ENCODE measurements at places on chromosomes 6 and 20. TPM values are rescaled to one million over a fixed set of nuclear protein-coding genes. Genes with fewer than 3 reads are reported as not detected.

DNA sequence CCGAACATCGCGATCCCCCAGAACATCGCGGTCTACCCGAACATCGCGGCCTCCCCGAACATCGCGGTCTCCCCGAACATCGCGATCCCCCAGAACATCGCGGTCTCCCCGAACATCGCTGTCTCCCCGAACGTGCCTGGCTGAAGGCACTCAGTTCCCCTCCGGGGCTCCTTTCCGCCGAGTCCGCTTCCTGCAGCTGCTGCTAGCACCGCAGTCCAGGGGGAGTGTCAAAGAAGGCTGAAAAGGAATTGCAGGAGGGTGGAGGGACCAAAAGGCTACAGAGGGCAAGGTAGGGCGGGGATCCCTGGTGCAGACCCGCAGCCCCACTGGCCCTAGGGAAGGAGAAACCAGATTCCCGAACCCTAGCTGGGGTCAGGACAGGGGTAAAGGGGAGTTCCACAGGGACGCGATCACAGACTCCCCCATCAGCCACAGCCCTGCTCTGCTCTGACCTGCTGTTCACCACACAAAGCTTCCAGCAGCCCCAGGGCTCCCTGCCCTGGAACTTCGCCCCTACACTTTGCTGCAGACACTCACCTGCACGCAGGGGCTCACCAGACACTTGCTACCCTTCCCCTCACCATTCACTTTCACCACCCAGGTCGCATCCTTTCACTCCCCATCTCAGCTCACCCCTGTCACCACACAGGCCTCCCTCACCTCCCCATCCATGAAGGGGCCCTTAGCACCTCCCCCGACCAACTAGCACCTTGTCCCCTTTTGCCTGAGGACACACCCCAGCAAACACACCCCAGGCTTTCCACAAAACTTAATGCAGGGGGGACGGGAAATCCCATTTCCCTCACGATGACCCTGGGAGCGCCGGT lies 1.7 kb downstream of the ULBP1 start:
- DNase-seq: no peak

FLRT3 gene
- 0.04 TPM for polyA plus RNA-seq

DNA sequence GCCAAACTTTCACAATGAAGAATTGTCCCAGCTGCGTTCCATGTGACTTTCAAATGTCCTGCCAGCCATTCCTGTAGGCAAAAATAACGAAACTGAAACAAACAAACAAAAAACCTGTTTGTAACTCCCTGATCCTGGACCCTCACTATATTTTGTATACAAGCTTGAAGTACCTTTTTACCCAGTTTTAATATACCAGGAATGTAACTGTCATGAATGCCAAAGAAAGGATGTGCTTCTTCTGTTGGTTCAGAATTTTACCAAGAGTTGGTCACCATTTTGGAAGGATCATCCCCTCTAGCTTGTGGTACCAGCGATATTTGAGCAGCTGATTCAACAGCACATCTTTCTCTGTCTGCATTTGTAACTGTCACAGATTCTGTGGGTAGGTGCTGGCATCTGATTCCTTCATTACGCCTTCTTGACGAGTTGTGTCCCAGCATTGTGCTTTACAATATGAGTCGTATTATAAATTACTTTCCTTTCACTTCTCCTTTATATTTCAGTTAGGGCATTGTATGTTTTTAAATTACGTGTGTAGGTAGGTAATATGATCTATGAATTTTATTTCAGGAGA lies 93.9 kb downstream of the DLGAP4 start:
- DNase-seq: no peak

- no peak for DNase-seq
Measured at GRCh38 chr20:44610313-44610962, 28.1 kb downstream of the PKIG start.

- no peak for DNase-seq
Measured at GRCh38 chr6:38133932-38134703, 314.6 kb downstream of the ZFAND3 start.

EEF1A1 gene
- polyA plus RNA-seq: 3,224 TPM

- no peak for DNase-seq
Measured at GRCh38 chr6:164121527-164121926, 707.0 kb downstream of the QKI start.

- DNase-seq: no peak
Measured at GRCh38 chr20:61453219-61453618, 201.2 kb downstream of the CDH4 start.

HLA-DPB1 gene
- polyA plus RNA-seq: 48.2 TPM

DNA sequence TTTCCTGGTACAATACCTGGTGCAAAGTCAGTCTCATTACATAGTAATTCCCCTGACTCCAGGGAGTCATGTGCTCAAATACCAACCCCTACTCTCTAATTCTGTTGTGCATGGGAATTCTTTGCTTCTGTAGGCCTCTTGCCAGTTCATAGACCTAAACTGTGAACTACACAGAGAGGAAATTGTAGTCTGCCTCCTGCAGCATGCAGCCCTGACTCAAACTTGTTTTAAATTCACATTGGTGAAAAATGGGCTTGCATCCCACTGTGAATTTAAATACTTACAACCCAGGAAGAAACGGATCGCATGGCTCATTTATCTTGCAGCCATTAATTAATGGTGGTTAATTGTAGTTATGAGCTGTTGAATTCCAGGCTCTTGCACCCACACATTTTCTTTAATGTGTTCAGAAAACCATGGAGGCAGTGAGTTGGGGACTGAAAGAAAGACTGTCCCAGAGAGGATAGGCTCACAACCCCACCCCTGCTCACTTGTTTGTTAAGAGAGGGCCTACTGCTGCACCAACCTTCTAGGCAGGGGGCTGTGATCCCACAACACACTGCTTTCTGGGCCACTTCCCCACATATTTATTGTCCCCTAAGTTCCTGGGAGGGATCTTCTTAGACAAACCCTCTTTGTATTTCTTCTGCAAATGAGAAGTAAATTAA lies 579.1 kb downstream of the DHX35 start:
- no peak for DNase-seq

GRCh38 chr20:32237419-32237818 lies 29.7 kb downstream of the POFUT1 start:
- no peak for DNase-seq

DNA sequence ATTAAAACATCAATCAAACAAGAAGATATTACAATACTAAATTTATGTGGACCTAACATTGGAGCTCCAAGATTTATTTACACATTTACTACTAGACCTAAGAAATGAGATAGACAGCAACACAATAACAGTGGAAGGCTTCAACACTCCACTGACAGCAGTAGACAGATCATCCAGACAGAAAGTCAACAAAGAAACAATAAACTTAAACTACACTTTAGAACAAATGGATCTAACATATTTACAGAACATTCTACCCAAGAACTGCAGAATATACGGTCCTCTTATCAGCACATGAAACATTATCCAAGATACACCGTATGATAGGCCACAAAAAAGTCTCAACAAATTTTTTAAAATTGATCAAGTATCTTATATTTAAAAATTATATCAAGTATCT lies 27.0 kb downstream of the SLC17A1 start:
- no peak for DNase-seq

DNA sequence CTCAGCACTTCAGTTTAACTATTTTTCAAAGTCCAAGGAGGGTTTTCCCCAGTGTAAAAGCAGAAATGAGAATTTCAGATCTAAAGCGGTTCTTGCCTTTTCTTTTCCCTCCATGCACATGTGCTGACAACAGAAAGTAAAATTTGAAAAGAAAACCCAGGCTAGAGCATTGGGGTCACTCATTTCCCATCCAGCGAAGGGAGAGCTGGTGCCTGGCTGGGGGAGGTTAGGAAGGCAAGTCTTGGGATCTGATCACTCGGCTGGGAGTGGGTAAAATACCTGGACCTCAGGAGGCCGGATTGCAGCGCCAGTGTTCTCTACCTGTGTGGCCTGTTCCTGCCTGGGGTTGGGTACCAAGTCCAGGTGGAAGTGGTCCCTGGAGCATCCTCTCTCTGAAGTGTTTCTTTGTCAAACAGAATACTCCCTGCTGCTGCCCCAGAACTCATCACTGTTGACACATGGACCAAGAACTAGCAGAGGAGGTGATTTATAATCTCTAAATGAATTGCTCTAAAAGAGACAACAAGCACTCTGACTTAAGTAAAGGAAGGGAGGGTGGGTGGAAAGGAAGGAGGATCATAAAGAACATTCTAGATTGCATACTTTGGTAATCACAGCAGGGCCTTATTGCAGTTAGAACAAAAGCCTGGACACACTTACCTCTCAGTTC lies 136.0 kb downstream of the MTHFD1L start:
- DNase-seq: no peak

- DNase-seq: no peak
Measured at GRCh38 chr6:30151580-30151979, 9.4 kb downstream of the TRIM10 start.

SNPH gene
- 4.8 TPM for polyA plus RNA-seq

DNA sequence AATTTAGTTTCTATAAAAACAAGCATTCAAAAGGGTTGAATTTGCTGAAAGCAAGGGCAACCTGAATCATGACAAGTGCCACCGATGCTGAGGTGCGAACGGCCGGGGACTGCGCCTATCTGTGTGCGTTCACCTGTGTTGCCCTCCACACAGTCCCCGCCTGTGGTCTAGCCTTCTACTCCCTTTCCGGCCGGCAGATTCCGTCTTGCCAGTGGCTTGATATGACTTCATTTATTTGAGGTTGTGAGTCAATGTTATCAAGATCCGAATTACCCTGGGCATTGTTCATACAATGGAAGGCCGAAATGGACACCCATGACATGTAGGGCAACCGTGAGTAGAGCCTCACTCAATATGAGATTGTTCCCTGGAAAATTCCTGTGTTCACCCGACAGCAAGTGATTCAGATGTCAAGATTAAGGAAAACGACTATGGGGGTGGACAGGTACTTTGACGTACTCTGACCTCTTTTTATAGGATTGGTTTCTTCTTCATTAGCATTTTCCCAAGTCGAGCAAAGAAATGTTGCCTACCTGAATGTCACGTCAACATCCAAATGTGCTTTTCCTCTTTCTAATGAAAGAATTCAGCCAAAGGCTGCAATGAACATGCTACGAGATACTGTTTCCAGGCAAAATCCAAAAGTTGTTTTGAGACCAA lies 41.1 kb upstream of the NEDD9 start:
- DNase-seq: no peak

SRC gene
- 4.7 TPM for polyA plus RNA-seq

JAG1 gene
- polyA plus RNA-seq: 17.9 TPM

ZNF311 gene
- 0.25 TPM for polyA plus RNA-seq

GRCh38 chr6:15675536-15676220 lies 12.8 kb upstream of the DTNBP1 start:
- DNase-seq: no peak

DNA sequence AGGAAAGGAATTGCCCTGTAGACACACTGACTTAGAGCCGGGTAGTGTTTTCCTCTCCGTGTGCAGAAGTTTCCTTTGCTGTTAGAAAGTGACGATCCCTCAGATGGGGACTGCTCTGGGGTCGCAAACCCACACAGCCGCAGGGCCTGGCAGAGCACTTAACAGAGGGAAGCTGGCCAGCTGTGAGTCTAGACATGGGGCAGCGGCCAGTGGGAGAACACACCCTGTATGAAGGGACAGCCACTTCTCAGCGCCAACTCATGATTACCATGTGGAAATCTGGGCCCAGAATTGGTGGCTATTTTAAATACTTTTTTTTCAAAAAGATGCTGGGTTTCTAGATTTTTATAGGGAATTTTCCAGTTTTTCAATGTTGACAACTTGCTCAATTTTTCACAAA lies 39.4 kb downstream of the SLC9A8 start:
- peak; percentile 20 for DNase-seq

SIM1 gene
- not detected for polyA plus RNA-seq

GRCh38 chr6:53172468-53172803 lies 23.8 kb upstream of the GCM1 start:
- no peak for DNase-seq

SLC13A3 gene
- 0.29 TPM for polyA plus RNA-seq

CAPN11 gene
- polyA plus RNA-seq: 0.32 TPM

- no peak for DNase-seq
Measured at GRCh38 chr6:2221726-2222274, 23.6 kb downstream of the GMDS start.

HEY2 gene
- 28.6 TPM for polyA plus RNA-seq

DNA sequence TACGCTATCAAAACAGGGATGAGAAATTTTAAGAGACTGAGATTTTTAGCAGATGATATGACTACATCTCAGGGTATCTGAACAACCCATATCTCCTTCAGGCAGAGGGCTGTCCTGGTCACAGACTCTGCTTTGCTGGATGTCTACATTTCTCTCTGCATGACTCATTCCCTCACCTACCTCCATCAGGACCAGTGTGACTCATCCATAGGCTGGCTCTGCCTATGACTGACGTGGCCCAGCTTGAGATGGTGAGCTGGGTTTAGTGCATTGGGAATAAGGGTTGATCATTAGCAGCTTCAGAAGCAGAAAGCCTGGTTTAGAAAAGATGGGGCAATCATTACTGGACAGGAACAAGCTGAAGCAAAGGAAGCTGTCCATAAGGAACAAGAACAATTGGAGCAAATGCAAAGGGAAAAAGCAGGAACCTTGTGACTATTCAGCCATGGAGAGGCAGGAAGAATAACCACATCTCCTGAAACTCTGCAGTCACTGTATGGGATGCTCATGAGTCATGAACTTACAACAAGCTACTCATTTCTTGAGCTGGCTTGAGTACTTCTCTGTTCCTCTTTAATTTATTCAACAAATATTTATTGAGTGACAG lies 86.4 kb upstream of the CBLN4 start:
- no peak for DNase-seq

DNA sequence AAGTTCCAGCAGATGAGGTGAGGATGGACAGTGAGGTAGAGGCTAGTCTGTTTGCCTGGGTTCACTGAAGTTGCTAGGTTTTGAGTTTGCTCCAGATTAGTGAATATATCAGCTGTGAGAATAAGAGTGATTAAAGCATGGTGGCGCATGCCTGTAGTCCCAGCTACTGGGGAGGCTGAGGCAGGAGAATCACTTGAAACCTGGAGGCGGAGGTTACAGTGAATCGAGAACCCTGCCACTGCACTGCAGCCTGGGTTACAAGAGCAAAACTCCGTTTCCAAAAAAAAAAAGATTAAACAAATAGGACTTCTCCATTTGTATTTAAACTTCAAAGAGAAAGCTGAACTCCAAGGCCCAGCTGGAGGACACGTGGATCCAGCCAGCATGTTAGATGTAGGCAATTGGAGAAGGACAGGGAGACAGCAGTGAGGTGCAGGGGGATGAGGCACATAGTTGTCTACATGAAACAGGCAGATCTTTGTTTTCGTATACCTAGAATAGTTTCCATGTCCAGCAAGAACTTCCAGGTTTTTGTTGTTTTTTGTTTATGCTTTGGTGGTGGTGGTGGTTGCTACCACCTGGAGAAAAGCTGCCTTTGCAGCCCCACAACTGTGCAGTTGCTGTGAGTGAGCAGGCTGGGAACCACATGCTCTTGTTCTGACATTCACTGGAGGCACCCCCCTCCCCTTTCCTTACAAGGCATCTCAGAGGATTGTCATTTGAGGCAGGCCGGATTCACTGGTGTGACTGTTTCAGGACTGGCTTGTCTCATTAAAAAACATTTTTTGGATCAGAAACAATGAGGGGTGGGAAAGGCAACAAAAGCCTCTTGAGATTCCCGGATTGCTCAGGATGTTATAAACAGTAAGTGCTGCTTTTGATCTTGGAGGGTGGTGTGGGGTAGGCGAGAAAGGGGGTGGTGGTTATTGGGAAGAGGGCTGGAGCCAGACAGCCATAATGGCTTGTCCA lies 72.3 kb downstream of the JARID2 start:
- no peak for DNase-seq

BEND6 gene
- 0.09 TPM for polyA plus RNA-seq

All from heart right ventricle (tissue), 16 donors.